Uterus (tissue), 4 donors: ENCODE measurements at places on chromosomes 11 and 22.
A peak's percentile ranks its signal among the peaks of the same experiment; 100 is the strongest.

DNA sequence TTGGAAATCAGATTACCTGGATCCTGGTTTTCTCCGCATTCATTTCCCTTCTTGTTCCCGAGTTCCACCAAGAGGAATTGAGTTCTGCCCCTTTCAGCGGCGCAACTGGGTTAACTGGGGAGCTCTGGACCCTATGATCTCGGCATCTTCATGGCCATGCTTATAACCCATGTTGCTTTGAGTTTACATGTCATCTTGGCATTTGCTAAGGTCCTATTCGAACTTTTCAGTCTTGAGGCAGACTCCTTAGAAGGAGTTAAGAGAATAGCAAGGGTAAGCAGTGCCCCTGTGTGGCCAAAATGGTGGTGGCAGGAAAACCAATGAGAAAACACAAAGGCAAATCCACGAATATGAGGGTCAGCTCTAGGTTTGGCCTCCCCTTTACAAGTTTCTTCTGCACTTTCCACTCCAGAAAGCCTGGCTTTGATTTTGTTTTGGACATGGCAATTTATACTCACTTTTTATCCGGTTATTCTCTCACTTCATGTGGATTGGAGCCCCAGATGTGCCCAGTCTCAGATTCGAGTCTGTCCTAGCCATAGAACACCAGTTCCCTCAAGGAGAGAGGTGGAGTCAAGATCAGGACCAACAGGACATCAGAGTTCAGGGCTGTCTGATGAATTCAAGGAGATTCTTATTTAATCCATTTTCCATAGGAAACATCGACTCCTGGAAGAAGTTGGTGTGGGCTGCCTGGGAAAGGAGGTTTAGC lies 55.3 kb upstream of the FBXO3 start:
- peak; percentile 53 for DNase-seq

DNA sequence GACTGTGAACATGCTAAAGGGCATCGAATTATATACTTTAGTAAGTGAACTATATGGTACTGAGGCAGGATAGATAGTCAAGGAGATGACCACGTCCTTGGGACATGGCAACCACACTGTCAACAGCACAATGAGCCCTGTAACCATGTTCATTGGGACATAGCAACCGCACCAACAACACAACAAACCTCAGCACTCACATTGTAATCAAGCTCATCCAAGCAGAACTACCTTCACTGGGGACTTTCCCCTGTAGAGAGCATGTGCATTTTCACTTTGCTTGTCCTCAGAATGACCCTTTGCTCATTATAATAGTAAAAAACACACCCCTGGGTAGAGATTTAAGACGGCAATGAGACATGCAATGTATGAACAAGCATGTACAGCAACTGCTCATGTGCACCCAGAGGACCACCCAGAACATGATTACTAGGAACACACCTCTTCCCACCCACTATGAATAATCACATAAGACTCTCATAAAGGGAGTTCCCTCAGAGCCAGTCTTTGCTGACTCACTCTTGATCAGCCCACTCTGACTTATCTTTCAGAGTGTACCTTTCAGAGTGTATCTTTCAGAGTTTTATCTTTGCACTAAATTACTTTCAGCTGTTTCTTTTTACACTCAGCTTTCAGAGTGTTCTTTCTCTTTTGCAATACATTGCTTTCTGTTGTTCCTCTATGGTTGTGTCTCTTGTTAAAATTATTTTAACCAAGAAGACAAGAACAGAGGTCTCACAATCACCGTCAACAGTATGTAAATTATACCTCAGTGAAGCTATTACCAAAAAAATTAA lies 4.1 kb upstream of the PLAAT2 start:
- peak; percentile 60 for DNase-seq

DNA sequence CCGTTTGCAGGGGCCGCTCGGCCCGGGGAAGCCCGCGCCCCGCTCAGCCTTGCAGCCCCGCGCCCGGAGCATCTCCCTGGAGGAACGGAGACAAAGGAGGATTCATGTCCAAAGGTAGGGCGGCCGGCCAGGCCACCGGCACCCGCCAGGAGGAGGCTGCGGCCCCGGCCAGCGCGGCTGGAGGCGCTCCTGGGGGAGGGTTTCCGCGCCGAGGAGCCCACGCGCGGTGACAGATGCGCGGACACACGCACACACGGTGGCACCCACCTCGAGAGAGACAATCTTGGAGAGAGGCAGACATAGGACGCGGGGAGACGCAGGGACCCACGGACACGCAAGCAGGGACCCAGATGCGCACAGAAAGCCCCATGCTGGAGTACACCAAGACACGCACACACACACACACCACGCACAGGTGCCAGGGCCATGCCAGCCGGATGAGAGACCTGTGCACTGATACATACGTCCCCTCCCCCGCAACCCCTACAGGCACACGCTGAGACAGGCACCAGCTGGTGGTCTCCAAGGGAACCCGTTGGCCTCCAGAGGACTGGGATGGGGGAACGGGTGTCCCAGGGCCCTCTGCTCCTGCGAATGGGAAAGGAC lies 7.8 kb downstream of the SEPTIN3 start:
- DNase-seq: no peak

DNA sequence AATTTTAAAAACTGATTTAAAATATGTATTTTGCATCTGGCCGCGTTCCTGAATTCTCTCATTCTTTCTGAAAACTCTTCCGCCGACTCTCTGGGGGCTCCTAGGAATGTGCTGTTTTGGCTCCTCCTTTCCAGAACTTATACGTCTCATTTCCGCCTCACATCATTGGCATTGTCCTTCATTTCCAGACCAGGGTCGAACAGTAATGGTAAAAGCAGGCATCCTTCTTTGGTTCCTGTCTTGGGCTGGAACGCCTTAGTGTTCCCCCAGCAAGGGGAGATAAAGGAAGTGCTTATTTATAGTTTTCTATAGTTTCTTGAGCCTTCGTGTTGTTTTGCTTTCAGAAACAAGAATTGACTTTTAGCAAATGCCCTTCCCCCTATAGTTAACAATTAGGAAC lies 10.9 kb upstream of the TNNT3 start:
- no peak for DNase-seq

DNA sequence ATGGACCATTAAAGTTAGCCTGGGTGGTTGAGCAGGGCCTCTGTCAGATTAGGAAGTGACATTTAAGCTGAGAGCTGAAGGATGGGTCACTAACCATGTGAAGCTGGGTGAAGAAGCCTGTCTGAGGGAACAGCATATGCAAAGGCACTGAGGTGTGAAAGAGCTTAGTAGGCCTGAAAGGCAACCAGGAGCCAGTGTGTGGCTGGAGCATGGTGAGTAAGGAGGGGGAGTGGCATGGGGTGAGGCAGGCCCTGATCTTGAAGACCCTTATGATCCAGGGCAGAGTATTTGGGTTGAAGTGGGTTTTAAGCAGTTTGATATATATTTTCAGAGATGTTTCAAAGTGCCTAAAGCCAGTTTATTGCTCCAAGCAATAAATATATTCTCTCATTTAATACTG lies 48.8 kb downstream of the PARVA start:
- DNase-seq: peak; percentile 11

- DNase-seq: no peak
Observed at GRCh38 chr11:30936491-30936890, 350.3 kb upstream of the MPPED2 start.

GRCh38 chr11:127247261-127247851 lies 246.8 kb upstream of the KIRREL3 start:
- DNase-seq: no peak

DNA sequence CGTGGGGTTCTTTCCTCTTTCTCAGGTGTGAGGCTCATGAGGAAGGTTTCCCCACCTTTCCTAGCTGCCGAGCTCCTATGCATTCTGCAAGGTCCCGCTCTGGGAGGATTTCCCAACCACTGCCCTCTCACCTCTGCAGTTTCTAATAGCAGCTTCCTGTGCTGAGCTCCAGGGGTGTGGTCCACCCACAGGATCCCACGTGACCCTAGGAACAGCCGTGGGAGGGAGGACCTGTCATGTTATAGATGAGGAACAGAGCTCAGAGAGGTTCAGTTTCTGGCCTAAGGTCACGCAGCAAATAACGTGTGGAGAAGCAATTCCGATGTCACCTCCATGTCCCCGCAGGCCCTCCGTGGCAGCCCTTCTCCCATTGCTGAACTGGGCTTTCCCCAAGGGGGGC lies 38.5 kb downstream of the FLRT1 start:
- DNase-seq: no peak

- no peak for DNase-seq
Observed at GRCh38 chr11:27806122-27806521, 105.9 kb upstream of the BDNF start.

GRCh38 chr22:46239261-46240048 lies 10.6 kb downstream of the CDPF1 start:
- DNase-seq: no peak

DNA sequence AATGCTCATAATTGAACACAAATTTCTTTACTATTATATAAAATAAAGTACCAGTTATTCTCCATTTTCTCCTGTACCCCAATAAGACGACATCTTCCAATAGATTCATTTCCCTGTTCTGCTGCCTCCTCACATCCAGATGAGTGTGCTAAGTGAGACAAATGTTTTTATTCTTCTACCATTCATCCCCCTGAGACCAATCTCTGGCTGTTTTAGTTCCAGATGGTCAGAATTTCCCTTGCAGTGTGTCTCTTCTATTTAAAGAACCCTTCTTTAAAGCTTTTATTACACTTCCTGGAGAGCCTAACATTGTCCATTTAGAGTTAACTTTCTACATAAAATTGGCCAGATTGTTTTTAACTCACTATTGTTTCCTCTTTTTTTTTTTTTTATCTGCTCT lies 41.2 kb upstream of the GLYATL1 start:
- DNase-seq: no peak
